ENCODE measurements at places on chromosomes 5 and 9.

GRCh38 chr5:44875661-44876605 is 67.2 kb downstream of the MRPS30 start:
- DNase-seq, result no peak

- DNase-seq, result no peak
These were observed 1651.5 kb downstream of the EFNA5 start for GRCh38 chr5:106019261-106019660.

- no peak for DNase-seq
These were observed 461.4 kb upstream of the ST8SIA4 start for GRCh38 chr5:101364469-101364868.

DNA sequence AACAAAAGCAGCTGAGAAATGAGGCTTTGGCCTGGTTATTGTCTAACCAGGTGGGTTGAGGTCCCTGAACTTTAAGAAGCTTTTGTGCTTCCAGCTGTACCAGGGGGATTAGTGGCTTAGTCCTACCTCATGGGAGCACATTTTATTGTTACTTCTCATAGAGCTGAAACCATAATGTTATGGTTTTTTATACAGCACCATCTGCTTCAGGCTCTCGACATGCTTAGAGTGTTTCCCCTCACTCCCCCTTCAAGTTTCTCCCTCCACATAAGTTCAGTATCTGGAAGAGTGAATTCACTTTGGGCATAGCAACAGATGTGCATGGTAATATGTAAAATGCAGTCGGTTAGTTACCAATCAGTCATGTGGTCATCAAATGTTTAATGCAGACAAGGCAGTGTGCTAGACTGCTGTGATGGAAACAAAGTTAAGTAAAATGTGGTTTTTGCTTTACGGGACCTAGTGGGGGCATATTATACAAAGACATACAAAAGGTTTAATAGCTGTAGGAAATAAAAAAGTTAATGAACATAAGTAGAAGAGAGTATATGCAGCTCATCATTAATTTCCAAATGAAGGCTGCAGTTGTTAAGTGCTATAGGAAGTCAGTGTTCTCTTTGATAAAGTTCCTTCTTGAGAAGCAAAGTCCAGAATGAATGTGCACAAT is 95.9 kb upstream of the SPRY4 start:
- no peak for DNase-seq

DNA sequence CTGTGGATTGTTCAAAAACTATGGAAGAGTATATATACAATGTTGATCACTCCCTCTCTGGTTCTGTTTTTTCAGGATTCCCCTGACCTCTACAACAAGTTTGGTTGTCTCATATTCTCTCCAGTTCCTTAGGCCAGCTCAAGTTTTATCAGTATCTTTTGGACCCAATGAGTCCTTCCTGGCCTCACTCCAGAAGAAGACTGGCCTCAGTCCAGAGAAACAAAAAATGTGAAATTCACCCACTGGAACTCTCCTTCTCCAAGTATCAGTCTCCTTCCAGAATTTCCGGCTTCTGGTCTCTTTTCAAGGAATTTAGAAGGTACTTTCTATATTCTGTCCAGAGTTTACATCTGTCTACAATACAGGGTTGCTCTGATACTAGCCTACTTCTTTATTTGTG is 537.8 kb upstream of the FTMT start:
- no peak for DNase-seq

- no peak for DNase-seq
These were observed 7.3 kb downstream of the JMY start for GRCh38 chr5:79243224-79243623.

GRCh38 chr9:23826120-23826629 is at the start of gene ELAVL2:
Gene ELAVL2 (minus strand): TSS chr9:23826240. CDS start chr9:23762234, 64,006 bp downstream.
- peak; percentile 94 for DNase-seq

DNA sequence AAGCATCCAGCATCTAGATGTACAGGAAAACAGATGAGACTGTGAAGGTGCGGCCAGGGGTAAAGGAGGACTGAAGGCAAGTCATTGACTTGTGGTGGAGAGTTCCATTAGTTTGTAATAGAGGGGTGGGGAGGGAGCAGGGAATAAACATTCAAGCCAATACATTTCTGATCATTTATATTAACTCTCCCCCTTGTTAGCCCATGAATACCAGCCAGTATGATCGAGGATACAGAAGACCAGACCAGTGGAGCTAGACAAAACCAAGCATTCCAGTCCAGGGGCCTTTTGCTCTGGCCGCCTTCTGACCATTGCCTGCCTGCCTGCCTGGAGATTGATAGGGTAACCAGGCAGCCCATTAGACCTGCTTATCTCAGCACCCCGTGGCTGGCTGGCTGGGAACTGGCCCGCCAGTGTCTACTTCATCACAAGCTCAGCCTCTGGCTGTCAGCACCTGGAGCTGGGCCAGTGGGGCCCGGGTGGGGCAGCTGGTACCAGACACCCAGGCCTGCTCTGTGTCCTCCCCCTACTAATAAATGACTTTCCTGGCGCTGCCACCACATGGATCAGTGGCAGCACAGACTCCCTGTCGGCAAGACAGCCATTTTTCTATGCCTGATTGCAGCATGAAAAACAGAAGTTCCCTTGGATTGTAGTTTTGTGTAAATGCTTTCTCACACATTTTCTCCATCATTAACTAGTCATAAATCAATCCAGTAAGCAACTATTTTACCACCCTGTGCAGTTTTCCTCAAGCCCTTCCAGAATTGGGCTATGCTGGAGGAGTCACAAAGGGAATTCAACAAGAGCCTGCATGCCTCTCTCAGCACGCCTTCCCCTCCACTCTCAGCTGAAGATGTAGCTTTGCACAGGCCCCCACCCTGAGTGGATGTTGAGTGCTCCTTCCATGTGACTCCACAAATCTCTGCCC is 181.3 kb downstream of the SNCAIP start:
- peak; percentile 84 for DNase-seq

DNA sequence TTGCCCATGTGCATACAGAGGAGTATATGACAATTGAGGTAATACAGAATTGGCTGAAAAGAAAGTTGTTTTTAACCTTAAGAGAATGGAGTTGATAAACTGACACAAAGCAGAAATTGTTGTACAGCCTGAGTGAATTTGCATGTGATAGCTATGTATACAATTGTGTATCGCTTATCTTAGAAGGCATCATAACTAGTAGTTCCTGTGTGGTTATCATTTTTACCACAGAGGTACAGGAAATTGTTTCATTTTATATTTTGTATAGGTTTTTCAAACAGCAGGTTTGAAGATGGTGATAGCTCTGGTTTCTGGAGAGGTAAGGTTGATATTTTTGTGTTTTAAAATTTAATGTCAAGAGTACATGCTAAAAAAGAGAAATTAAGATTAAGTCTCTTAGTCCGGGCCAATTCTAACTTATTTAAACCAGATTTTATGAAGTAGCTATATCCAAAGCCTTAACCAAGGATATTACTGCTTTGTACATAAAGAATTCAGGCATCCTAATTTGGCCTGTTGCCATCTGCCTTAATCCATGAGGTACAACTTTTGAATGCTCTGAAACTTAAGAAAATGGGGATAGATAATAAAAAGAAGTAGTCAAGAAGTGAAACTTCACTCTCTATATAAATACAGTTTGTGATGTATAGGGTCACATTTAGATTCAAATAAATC is 26.0 kb downstream of the DDX4 start:
- DNase-seq, result no peak

DNA sequence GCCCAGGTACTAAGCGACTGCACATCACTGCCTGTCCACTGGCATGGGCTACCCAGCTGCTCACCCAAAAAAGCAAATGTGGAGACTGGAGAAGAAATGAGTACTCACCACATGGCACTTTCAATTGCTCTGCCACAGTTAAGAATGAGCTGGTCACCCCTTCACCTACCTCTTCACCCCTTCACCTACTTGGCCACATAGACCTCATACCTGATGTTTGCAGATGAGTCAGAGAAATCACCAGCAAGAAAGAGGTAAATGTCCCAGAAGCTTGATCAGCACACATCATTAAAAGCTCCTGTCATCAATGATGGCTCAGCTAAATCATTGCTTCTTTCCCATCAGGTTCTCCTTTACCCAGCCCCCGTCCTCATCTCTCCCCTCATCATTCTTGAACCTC is 7.6 kb upstream of the PRUNE2 start:
- DNase-seq, result no peak

GRCh38 chr5:109247986-109248385 is 161.8 kb downstream of the PJA2 start:
- no peak for DNase-seq

DNA sequence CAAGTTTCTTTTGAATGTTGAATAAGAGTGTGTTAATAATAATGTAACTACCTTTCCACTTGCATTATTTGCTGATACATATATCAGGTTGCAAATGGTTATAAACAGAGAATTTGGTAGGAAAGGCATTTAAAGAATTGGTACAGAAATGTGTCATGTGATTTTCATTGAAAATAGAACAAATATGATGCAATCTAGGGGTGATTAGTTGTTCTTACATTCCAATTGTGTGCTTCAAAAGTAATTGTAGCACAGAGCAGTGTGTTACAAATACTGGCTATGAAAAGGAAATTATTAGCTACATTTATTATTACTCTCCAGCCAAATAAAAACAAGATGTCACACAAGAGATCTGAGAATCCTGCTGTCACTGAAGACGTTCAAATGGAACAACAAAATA is 61.8 kb upstream of the PRDM9 start:
- DNase-seq, result no peak

DNA sequence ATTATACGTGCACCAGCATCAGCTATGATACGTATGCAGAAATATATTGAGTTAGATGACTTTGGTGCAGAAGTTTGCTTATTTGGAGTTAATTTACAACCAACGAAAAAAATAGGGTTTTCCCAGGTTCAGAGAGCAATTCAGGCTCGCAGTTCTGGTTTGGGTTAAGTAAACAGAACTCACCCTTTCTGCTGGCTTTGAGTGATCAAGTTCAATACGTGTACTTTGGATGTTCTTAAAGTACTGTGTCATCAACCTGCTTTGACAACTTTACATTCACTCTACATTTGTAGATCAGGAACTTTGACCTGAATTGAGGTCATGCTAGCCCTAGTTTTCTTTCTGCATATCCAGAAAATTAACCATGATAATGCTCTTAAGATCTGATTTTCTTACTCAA is 40.7 kb downstream of the ACOT12 start:
- no peak for DNase-seq
